Thoracic aorta (tissue), 2 donors: ENCODE measurements at places on chromosomes 1 and 21.

DNA sequence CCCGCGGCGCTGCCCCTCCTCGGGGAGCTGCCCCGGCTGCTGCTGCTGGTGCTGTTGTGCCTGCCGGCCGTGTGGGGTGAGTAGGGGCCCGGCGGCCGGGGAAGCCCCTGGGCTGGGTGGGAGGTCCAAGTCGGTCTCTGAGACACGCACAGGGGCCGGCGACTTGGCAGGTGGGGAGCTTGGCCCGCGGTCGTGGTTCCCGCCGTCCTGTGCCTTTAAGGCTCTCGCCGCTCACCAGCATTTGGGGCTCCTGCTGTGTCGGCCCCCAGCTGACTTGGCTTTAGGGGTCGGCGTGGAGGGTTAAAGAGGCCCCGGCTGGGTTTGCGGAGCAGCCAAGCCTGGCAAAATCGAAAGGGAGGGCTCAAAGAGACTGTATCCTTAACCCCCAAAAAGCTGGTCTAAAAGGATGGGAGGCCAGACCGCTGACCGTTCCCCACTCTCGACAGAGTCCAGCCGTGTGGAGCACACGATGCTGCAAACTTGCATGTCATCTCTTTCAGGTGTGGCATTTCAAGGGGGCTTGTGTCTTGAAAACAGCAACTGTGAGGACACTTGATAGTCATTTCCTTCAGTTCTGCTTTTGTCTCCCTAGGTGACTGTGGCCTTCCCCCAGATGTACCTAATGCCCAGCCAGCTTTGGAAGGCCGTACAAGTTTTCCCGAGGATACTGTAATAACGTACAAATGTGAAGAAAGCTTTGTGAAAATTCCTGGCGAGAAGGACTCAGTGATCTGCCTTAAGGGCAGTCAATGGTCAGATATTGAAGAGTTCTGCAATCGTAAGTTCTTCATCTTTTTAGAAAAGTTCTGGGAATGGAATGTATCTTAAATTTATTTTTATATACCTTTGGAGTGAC is 540 bp downstream of the CD55 start:
- DNase-seq: no peak

- no peak for DNase-seq
These were observed 16.7 kb upstream of the ZYG11A start for GRCh38 chr1:52825868-52826267.

DNA sequence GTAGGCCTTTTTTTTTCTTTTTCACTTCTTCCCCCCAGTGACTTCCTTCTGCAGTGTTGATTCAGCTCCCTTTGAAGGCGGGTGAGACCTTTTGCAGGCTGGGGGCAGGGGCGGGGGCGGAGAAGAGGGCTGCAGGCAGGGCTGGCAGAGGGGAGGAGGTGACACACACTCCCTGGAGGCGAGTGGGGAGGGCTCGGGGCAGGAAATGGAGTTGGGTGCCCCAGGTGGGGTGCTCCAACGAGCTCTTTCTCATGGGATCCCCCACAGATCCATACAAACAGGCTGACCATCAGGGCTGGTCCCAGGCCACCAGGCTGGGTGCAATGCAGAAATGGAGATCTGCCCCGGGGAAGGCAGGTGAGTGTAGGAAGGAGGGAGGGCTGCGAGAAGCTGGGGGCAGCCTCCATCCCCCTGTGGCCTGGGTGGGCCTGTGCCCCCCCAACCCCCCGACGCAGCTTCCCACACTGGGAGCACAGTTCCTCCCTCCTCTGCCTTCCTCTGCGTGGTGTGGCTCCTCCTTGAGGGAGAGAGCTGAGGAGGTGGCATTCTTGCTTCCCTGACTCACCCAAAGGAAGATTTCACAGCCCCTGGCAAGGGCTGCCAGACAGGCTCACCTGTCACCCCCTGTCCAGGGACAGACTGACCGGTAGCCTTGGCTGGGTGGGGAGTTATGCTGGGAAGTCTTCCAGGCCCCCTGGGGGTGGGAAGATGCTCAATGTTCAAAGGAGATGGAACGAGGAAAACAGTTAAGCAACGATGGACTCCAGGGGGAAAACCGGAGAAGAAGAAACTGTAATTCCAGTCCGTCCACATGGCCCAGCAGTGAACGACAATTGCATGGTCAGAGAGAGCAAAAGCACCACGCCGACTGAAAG is 7.1 kb upstream of the ITGB2 start:
- no peak for DNase-seq

- DNase-seq: no peak
These were observed 275.0 kb downstream of the AKT3 start for GRCh38 chr1:243575070-243575469.

- DNase-seq: no peak
These were observed 8.7 kb upstream of the RNU1-2 start for GRCh38 chr1:16886860-16887605.

DNA sequence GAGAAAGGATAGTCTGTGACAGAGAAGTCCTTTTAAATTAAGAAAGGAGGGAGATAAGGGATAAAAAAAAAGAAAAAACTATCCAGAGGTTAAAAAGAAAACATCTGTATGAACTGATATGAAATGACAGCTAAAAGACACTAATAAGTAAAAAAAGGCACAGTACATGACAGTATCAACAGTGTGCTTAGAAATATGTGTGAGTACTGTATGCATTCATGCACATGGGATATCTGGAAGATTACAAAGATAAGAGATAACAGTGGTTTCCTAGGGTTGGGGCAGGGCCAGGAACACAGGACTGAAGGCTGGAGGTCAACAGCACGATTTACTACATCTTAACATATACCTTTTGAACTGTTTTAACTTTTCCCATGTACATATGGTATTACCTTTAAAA is 13.3 kb downstream of the PTP4A2 start:
- no peak for DNase-seq

GRCh38 chr1:229993060-229993459 is 74.0 kb upstream of the GALNT2 start:
- no peak for DNase-seq

GRCh38 chr1:57494530-57495079 is 70.7 kb upstream of the DAB1 start:
- DNase-seq: no peak

DNA sequence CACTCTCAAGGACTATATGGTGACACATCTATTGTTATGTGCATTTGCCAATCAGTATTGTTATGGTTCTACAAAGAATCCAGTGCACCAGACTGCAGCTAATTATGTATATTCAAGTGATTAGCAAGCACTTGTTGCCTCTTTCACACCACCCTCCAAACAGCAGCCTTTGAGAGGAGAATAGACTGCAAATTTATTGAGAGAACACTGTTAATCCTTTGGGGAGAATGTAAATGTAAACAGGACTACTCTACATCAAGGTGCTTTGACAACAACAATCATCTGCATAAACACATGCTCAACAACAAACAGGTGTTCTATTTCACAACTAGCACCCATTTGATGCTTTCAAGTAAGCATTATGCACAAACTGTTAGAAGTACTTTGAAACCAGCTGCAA is 117.4 kb downstream of the AKT3 start:
- DNase-seq: no peak

- DNase-seq: no peak
These were observed 12.5 kb downstream of the TCP10L start for GRCh38 chr21:32572574-32573420.

GRCh38 chr1:6515771-6516170 is 24.3 kb upstream of the PLEKHG5 start:
- DNase-seq: no peak

- no peak for DNase-seq
These were observed 14.3 kb upstream of the ADAM30 start for GRCh38 chr1:119910618-119911017.

- DNase-seq: no peak
These were observed at the start of gene KIF26B for GRCh38 chr1:245154429-245155271. KIF26B (plus strand) TSS chr1:245154985; CDS start chr1:245155425, 440 bp downstream.

GRCh38 chr1:183778045-183778444 is 26.9 kb upstream of the RGL1 start:
- DNase-seq: no peak

DNA sequence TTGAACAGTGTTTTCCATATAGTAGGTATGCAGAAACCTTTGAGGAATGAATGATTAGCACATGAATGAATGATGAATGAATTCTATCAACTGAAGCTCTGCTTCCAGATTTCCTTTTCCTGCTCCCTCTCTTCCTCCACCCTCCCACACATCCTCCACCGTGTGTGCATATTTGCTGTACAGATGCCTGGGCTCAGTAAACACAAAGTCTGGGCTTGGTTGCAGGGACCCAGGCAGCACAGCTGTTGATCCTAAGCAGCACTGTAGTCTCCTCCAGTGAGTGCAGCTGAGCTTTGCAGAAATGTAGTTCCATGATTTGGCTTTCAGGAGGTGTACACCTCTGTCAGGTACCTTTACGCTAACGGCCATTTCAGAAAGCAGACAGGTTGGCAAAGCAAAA is 611.7 kb downstream of the NUF2 start:
- DNase-seq: no peak

DNA sequence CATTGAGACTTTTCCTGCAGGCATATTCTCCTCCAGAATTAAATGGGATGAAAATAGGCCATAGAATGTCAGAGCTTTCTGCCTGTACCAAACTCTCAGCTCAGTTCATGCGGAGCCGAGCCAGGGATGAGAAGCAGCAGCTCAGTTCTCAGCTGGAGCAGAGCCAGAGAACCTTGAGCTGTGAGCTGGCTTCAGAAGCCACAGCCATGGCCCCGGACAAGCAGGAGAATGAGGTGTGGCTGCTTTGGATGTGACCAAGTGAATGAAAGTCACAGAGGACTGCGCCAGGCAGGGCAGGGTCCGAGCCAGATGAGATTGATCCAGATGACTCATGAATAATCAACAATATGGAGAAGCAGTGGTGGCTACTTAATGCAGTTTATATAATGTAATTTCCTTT is 633.8 kb downstream of the NCAM2 start:
- DNase-seq: no peak

DNA sequence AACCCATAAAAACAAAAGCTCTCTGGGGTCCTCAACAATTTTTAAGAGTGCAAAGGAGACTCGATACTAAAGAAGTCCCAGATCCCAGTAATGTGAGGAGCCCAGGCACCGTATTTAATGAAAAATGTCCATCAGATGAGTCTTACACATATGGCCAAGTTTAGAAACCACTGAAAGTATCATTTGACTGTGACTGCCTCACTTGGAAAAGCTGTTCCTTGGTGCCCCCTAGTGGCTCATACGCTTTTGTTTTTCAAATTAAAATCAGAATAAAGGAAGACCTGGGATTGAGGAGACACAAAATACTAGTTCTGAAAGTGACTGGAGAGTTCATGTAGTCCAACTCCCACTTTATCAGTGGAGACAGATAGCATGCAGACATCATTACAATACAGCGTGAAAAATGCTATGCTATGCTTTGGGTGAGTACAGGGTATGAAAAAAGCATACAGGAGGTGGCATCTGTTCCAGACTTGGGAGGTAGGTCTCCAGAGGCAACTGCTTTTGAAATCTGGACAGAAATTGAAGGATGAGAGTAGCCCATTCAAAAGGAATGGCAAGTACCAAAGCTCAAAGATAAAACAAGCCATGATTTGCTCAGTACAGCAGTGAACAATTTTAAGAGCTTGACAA is 33.8 kb downstream of the GDAP2 start:
- peak; percentile 13 for DNase-seq

DNA sequence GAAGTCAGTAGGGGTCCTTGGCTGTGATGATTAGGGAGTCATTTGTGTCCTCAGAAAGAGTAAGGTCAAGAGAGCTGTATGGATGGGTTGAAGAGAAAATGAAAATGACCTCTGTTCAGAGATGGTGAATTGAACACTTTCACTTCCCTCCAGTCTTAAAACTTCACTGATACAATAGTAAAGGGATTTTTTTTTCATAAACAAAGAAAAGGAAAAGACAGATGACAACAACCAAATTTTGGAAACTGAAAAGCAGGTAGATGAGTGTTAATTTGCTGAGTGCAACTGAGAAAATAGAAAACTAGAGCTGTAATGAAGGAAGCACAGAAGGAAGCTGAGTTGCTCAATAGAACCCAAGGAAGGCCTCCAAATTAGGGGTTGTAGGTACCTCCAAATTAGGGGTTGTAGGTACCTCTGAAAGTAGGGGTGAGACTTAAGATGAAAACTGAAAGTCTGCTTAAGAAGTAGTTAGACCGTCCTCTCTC is 14.8 kb upstream of the S1PR1 start:
- DNase-seq: no peak

DNA sequence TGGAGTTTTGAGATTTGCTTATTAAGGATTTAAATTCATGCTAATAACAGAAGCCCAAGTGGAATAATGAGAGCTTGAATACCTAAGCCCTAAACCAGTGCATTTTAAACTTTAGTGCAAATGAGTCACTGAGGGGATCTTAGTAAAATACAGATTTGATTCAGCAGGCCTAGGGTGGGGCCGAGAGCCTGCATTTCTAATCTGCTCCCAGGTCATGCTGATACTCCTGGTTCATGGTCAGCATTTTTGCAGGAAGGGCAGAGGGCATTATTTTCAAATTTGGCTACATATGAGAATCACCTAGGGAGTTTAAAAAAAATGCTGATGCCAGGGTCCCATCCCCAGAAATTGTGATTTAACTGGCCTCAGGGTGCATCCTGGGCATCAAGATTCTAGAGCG is 39.3 kb downstream of the DNTTIP2 start:
- no peak for DNase-seq

DNA sequence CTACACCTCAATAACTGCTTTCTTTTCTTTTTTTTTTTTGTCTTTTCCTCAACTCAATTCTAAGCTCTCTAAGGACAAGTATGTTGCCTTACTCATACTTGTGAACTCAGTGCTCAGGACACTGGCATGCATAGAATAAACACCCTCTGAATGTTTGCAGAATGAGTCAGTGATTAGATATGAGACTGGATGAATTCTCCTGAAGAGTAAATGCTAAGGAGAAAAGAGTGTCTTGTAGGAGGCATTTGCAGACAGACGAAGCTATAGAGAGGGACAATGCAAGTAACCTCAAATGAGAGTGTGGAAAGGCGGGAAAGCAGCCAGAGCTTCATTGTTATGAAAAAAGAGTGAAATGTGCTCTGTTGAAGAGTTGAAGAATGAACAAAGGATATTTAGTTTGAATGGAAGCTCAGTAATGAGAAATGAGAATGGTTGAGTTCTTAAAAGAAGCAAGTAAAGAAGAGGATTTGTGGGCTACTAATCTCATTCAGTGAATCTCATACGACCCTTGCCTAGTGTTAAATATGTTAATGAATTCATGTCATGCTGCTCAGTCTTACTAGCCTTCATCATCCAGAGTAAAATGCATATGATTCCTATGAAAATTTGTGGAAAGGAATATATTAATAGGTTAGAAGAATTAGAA is 166.1 kb upstream of the DPYD start:
- DNase-seq: no peak

DNA sequence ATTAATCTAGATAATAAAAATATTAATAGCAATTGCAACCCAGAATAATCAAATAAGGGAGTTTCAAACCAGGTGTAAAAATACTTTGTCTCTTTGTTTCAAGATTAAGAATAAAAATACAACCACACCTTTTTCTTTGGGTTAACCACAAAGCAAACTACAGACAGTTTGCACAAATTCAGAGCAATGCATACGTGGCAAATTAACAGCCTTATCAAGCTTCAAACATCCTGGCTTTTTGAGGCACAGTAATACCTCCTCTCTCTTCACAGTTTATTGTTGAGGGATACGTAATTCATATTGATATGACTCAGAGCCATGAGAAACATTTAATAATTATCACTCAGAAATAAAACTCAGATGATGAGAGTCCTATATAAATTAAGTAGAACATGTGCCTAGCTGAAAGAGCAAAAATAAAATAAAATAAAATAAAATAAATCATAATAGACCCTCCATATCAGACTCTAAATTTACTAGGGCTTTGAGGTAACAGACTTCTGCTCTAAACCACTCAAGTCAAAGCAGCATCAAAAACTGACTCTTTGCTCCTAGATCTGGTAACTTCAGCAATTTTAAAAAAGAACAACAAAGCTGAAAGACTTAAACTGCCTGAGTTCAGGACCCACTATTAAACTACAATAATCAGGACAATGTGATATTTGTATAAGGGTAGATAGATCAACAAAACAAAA is 11.4 kb downstream of the EDEM3 start:
- DNase-seq: no peak
